ENCODE measurements at places on chromosomes 2 and 18.

GRCh38 chr18:80198391-80198790, 48.9 kb downstream of the PARD6G start:
- DNase-seq = no peak

- no peak for DNase-seq
Measured at GRCh38 chr2:20436716-20437470, 10.0 kb upstream of the RHOB start.

GRCh38 chr18:79748321-79749180, 49.2 kb upstream of the KCNG2 start:
- no peak for DNase-seq

DNA sequence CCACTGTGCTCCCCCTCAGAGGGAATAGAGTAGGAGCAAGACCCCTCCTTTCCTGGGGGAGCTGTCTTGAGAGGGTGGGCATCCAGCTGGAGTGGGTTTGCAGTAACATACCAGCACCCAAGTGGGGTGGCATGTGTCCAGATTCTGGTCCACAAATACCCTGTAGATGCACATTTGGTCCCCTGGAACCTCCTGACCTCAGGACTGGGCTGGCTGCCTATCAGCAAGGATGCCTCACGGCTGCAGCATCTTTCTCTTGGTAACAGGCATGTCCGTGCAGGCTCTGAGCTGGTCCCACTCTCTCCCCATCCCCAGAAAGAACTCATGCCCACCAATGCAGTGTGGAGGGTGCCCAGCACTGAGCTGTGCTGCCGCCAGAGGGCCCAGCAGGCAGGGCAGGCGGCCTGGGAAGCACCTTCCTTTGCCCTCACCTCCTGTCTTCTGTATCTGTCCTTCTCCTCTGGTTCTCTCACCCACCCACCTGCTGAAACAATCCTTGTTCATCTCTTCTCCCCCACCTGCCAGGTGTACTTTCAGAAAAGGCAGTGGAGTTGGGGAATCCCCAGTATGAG, 47.4 kb downstream of the ITGB1BP1 start:
- no peak for DNase-seq

DNA sequence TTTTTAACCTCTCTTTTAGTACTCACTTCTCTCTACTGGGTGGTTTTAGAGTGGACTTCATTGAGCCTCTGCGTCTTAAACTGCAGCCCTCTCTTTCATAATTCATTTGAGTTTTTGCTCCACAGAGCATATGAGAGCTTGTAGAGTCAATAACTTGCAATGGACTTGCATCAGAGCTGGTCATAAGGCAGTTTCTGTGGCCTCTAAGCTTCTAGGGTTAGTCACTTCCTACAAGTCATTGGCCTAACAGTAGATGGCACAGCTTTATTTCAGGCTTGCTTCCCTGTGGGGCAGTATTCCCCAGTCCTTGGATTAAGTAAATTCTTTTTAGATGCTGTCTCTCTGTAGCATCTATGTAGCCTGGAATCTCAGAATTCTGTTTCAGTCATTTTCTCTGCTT, 1435.7 kb downstream of the LRP1B start:
- DNase-seq = no peak

- no peak for DNase-seq
Measured at GRCh38 chr2:26710743-26711456, 18.4 kb downstream of the KCNK3 start.

GRCh38 chr2:223900066-223900465, 45.1 kb downstream of the WDFY1 start:
- no peak for DNase-seq

DNA sequence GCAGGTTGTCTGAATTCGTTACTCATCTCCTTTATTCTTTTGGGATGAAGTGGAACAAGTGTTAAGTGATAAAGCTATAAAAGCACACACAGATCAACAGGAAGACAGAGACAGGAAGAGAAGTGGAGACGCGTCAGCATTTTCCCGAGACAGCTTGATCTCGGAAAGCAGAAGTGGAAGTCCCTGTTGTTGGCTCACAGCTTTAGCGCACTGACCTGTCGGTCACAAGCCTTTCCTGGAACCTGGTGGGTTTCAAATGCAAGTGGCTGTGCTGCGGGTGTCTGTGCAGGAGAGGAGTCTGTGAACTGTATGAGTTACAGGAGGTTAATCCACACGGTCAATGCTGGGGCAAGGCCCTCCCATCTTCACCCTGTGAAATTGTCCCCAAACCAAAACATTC, 116.6 kb upstream of the PELI1 start:
- no peak for DNase-seq

DNA sequence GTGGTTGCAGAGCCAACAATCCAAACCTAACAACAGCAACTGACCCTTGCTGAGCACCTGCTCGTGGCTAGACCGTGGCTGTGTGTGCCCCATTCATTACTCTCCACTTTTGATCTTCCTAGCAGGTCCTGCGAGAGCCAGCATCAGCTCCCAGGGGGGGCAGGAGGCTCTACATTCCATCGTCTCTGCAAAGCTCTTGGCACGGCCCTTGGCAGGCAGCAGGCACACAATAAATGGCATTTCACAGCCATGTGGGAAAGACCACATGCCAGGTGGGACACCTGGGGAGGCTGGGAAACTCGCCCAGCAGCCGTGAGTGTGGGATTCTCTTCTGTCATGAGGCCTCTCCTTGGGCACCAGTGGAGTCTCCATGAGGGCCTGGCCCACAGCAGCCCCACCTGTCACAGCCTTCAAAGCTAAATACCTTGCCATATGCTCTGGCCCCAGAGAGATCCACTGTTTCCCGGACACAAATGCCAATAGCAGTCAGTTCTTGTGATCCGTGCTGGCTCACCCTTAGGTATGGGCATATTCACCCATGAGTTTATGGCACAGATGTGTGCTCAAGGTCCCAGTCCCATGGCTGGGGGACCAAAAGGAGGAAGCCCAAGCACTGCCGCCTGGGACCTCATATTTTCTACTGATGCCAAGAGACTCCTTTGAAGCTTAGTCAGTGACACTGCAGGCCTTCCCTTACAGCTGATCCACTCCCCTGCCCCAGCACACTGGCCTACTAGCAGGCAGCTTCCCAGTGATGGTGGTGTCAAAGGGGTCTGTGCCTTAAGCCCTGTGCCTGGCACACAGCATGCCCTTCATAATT, 6.8 kb upstream of the TEX51 start:
- DNase-seq = no peak

DNA sequence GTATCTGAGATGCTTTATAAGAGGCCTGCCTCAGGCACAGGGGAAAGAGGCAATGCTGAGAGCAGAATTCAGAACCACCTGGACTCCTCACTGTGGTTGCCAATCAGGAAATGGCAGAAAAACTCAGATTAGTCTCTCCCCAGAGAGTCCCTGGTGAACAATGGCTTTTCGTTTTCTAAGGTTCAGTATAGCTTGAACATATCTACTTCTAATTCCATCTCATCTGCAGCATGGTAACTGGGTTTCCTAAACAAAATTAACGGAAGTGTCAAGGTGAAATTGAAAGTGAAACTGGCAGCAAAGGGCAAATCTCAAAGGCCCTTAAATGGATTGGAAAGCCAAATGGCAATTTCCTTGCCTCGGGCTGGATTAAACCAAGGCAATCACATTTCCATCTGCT, 480.2 kb upstream of the ACVR2A start:
- no peak for DNase-seq

- no peak for DNase-seq
Measured at GRCh38 chr2:120448961-120449810, 103.2 kb downstream of the INHBB start.

DNA sequence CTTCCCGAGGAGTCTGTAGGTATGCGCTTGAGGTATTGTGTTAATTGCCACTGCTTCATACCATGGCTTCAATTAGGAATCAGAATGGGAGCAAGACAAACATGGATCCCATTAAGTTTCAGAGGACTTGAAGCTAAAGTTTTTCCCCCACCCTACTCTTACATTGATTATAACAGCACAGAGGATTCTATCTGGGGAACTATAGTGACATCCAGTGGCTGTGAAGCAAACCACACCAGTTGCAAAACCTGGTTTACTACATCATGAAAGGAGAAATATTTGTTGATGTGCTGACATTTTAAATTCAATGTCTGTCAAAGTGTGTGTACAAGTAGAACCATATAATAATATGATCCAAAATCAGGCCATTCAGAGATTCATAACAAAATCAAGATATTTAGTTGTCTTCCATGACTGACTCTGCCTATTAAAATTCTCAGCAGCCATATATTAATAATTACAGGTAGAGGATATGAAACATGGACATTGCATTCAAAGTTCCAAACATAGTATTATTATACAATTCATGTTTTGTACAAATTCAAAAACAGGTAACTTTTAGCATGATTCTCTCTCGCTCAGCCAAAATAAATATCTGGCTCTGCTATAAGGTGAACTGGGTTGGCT, 82.9 kb downstream of the GRB14 start:
- no peak for DNase-seq

DNA sequence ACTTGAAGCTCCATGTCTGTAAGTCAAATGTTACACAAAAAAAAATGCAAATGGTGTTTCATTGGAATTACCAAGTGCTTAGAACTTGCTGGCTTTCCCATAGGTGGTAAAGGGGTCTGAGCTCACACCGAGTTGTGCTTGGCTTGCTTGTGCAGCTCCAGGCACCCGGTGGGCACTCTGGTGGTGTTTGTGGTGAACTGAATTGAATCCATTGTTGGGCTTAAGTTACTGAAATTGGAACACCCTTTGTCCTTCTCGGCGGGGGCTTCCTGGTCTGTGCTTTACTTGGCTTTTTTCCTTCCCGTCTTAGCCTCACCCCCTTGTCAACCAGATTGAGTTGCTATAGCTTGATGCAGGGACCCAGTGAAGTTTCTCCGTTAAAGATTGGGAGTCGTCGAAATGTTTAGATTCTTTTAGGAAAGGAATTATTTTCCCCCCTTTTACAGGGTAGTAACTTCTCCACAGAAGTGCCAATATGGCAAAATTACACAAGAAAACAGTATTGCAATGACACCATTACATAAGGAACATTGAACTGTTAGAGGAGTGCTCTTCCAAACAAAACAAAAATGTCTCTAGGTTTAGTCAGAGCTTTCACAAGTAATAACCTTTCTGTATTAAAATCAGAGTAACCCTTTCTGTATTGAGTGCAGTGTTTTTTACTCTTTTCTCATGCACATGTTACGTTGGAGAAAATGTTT, 97.9 kb upstream of the IL1R2 start:
- DNase-seq = no peak

DNA sequence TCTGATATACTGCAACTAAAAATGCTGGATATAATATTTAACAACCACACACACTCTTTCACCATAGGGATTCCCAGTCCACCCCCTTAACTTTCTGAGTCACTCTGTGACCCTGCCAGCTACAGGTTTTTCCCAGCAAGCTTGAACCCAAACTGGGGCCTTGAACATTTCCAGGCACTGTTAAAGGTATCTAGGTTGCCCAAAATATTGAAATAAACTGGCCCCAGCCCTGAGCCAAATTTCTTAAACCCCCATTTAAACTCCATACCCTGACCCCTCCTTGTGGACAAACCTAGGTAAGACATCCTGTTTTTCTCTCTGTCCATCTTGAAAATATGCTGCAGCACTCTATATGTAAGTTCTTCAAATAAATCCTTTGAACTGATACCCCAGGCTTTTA, 19.7 kb upstream of the DCTN1 start:
- no peak for DNase-seq

Measured in stimulated activated CD8-positive, alpha-beta memory T cell treated with anti-CD3 and anti-CD28 coated beads, Interleukin-2, amount 100 ng/mL, for 1 hour (primary cell).